ENCODE measurements at places on chromosomes 7 and 10.

- no peak for DNase-seq
Observed at GRCh38 chr7:55898287-55898686, 11.0 kb downstream of the ZNF713 start.

DNA sequence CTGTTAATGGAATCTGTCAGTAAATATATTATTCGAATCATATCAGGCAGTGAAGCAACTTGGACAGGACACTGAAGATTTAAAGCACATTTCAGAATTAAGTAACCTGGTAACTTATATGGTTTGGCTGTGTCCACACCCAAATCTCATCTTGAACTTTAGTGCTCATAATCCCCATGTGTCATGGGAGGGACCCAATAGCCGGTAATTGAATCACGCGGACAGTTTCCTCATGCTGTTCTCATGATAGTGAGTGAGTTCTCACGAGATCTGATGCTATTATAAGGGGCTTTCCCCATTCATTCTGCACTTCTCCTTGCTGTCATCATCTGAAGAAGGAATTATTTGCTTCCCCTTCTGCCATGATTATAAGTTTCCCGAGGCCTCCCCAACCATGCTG is 83.2 kb upstream of the COL1A2 start:
- DNase-seq, result no peak

GRCh38 chr10:77907462-77907861 is 19.1 kb downstream of the DLG5 start:
- DNase-seq, result no peak

DNA sequence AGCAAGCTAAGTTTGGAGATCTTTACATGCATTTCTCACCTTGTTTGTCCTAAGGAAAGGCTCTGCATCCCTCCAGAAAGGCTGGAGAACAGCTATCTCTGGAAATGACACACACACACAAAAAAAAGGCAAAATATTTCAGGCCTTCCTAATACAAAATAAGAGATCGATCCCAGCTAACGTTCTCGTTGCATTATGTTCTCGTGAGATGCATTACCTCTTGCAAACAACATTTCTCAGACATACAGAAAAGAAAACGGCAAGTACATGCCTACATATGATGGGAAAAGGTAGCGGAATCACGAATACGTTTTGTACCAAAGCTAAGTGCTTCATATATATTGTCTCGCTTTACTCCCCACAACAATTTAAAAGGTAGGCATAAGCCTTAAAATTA is 488 bp downstream of the MTERF1 start:
- no peak for DNase-seq
